Stimulated activated CD8-positive, alpha-beta memory T cell treated with anti-CD3 and anti-CD28 coated beads, Interleukin-4, amount 100 ng/mL, for 4 hours (primary cell): ENCODE measurements at places on chromosomes 4 and X.

DNA sequence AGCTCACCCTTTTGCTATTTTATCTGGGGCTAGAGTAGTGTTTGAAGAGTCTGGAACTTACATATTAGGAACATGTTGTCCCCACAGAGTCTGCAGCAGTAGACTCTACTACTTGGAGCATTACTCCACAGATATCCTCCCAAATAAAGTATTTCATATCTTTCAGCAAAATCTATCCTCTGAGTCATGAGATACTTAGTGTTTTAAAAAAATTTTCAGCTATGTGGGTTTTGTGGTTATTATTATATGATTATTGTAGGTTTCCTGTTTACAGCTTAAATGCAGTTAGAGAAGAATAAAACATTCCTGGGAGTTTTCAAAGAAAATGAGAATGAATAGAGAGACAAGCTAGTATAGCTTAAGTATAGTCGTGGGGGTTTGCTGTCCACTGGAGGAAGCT lies 30.9 kb downstream of the PAGE2 start:
- no peak for DNase-seq

GRCh38 chr4:88533088-88533790 lies 9.7 kb upstream of the PYURF start:
- no peak for DNase-seq

DNA sequence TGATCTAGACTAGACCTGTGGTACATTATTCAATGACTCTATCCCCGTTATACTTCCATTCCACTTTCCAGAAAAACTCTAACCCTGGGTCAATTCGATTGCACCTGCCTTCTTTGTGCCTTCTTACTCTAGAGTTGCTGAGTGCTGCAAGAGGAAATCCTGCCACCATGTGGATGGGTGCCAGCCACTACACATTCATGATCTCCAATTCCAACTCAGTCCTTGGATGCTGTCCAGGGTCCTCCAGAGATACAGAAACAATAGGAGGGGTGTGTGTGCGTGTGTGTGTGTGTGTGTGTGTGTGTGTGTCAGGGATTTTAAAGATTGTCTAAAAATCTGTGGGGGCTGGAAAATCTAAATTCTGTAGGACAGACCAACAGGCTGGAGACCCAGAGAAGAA lies 42.9 kb upstream of the INTS6L start:
- DNase-seq = no peak

- DNase-seq = no peak
Observed at GRCh38 chrX:45003085-45003484, 130.1 kb downstream of the KDM6A start.

DNA sequence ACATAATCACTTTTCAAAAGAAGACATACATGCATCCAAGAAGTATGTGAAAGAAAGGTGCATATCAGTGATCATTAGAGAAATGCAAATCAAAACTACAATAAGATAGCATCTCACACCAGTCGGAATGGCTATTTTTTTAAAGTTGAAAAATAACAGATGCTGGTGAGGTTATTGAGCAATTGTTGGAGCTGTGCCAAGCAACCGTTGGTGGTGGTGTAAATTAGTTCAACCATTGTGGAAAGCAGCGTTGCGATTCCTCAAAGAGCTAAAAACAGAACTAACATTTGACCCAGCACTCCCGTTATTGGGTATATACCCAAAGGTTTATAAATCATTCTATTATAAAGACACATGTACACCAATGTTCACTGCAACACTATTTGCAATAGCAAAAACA lies 14.2 kb downstream of the COX7B2 start:
- no peak for DNase-seq

DNA sequence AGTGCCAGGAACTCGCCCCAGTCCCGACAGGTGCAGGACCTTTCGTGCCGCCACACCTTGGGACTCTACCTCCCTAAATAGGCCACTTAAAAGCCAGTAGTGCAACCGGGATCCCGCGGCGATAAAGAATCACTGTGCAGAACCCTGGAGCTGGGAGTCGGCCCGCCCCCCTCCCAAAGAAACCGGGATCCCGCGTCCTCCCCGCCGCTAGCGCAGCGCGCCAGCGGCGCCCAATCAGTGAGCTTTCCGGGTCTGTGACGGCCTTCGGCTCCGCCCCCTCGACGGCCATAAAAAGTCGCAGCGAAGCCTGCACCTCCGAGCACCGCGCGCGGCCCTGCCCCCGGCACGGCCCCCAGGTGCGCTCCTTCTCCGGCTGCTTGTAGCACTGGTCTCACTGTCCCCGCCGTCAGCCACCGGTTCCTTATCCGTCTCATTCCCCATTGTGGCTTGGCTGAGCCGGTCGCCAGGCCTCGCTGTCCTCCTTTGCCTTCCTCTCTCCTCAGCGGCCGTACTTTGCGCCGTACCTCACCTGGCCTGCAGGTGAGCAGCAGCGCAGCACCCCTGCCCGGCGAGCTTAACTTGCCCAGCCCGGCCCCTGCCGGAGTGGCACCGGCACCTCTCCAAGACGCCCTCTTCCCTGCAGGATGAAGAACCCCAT lies at the start of gene LRAT:
LRAT (plus strand) TSS at position 318 of the 658 bp plus-strand sequence; CDS start at position 645, 327 bp downstream.
- DNase-seq = no peak

- no peak for DNase-seq
Observed at GRCh38 chr4:24794916-24795665, at the start of gene SOD3. Gene SOD3, plus strand, starts transcription at chr4:24795573. Its CDS starts 3,949 bp downstream, at chr4:24799522.

- no peak for DNase-seq
Observed at GRCh38 chr4:154277172-154277571, 214.4 kb downstream of the DCHS2 start.

GRCh38 chr4:7785017-7785416 lies 154.6 kb downstream of the AFAP1 start:
- DNase-seq = no peak

- no peak for DNase-seq
Observed at GRCh38 chr4:157143369-157143768, 67.4 kb downstream of the GLRB start.

DNA sequence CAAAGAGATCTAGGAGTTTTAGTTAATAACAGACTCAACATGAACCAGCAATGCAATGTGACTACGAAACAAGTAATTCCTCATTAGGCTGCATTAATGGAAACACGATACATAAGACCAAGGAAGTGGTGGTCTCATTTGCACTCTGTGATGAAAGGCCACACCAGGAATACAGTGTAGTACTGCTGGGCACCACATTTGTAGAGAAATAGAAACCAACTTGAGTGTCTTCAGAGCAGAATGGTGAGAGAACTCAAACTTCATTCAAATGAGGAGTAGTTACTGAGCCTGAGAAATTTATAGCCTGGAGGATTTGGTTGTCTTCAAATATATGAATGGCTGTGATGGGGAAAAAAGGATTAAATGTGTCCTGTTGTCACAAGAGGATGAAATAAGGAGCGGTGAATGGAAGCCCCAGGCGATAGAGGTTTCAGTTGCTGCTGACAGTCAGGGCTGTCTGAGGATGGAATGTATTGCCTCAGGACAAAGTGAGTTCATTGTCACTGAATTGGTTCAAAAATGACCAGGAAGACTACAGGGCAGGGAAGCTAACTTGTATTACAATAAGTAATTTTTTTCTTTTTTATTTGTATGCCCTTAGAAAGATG lies 50.9 kb downstream of the NFKB1 start:
- no peak for DNase-seq

DNA sequence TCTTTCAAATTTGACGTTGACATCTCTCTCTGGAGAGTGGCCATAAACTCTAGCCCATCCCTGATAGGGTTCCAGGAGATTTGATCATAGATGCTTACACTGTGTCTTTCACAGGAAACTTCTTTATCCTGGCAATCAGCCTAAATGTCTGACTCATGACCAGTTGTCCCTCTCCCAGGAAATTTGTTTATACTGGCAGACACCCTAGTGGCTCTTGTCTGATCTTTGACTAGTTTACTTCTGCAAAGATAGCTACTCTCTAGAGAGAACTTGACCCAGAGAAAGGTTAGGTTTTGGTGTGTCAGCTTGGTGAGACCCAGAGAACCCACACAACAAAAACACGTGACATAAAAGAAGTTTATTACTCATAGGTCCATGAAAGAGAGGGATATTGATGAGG lies 509.8 kb downstream of the CENPC start:
- DNase-seq = no peak

DNA sequence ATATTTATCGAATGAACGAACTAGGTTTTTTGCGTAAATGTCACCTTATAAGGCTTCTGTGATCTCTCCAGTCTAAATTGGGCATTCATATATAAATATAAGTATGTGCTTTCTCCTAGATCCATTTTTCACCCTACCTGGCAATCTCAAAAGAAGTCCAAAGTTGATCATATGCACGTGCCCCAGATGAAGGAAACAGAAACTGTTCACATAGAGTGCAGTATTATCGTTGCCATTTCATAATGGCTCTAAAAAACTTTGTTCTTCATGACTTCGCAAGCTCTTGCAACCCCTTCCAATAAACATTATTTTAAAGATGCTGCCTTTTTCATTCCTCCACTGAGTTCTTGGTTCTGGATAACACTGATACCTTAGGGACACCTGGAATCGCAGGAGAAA lies 708 bp downstream of the INTS12 start:
- DNase-seq = no peak

- no peak for DNase-seq
Observed at GRCh38 chrX:127578395-127578794, 473.8 kb downstream of the ACTRT1 start.

DNA sequence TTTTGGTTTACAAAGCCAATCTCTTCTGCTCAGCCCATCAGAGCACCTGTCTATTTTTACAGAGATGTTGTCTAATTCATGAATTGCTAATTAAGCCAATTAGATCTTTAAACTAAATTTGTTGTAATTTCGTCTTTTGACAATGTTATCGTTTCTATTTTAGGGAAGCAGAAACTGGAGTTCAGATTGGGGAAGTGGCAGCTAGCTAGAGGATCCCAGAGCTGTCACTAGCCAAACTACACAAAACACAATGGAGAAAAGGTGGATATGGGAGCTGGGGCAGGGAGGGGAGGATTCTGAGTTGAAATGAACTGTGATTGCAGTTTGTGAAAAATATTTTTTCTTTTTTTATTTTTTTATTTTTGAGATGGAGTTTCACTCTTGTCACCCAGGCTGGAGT lies 35.8 kb downstream of the CASP3 start:
- DNase-seq = no peak

DNA sequence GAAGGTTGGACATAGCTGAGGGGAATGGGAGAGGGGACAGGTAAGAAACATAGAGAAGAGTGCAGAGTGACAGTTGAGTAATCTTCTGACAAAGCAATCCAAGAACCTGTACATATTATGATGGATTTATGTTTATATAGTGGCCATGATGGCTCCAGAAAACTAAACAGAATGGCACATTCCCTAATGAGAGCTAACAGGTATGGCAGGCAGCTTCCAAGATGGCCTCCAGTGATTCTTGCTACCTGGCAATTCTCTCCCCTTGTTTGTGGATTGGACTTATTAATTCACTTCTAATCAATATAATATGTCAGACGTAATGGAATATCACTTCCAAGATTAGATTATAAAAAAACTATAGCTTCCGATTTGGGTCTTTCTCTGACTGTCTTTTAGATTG lies 359.5 kb downstream of the DTHD1 start:
- DNase-seq = no peak

GRCh38 chr4:42398171-42398870 lies 1.0 kb downstream of the SHISA3 start:
- DNase-seq = no peak

- no peak for DNase-seq
Observed at GRCh38 chr4:168070903-168071302, 21.4 kb upstream of the ANXA10 start.

- DNase-seq = no peak
Observed at GRCh38 chr4:31702326-31702725, 982.2 kb downstream of the PCDH7 start.
